ENCODE measurements at places on chromosomes 5 and 9.

DNA sequence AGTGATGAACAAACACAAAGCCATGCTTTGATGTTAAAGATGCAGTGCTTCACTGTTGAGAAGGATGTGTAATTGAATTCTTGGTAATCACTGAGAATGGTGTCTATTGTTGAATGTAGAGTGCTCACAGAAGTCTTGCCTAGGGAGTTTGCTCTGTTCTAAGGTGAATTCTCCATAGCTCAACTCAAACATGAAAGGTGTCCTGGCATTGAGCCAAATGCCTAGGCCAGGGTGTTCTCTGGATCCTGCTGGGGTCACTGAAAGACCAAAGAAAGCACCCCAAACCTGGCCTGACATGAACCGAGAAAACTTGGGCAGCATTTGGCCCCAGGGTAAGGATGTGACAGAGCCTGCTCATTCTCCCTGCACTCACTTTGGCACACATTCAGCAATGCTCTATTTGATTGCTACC, 217.3 kb downstream of the ARL15 start:
- no peak for DNase-seq

- no peak for DNase-seq
Measured at GRCh38 chr5:52767766-52768480, 19.8 kb upstream of the ITGA1 start.

- DNase-seq: no peak
Measured at GRCh38 chr5:168850683-168851082, 271.5 kb upstream of the PANK3 start.

- DNase-seq: no peak
Measured at GRCh38 chr9:2158766-2159430, 143.8 kb downstream of the SMARCA2 start.

- no peak for DNase-seq
Measured at GRCh38 chr5:105350486-105351140, 1788.0 kb upstream of the NUDT12 start.

DNA sequence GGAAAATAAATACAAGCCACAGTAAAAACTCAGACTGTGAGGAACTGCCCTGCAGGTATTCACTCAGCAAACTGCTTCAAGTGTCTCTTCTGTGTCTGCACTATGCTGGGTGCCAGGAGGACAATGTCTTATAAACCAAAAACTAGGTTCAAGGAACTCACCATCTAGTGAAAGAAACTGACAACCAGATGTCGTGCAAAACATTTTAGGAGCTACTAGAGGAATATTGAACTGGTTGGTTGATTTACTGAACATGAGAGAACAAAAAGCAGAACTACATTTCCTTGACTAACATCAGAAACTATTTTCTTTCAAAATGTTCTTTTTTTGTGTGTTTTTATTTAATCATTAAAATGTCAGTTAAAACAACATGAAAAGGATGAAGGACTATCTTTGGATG, 35.2 kb downstream of the ZNF366 start:
- DNase-seq: no peak

- DNase-seq: no peak
Measured at GRCh38 chr5:6704361-6704851, 8.8 kb upstream of the TENT4A start.

- DNase-seq: no peak
Measured at GRCh38 chr5:146137967-146138403, 32.6 kb upstream of the PLAC8L1 start.

- no peak for DNase-seq
Measured at GRCh38 chr9:109908459-109909390, 128.7 kb downstream of the PALM2AKAP2 start.

DNA sequence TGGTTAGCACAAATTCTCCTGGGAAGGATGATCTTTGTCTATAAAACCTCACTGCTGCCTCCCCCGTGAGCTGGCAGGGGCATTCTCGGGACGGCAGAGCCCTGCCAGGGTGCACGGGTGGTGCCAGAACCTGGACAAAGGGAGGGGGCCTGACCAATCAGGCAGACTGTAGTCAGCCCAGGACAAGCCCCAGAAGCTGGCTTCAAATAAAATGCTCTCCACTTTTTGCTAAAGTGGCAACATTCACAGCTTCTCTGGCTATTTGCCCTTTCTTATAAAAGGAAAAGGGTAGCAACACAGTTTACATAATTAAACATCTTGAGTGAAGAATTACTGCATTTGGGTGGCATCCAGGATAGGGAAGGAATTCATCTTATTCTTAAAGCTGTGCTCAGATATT, 14.4 kb downstream of the IL9 start:
- DNase-seq: no peak

DNA sequence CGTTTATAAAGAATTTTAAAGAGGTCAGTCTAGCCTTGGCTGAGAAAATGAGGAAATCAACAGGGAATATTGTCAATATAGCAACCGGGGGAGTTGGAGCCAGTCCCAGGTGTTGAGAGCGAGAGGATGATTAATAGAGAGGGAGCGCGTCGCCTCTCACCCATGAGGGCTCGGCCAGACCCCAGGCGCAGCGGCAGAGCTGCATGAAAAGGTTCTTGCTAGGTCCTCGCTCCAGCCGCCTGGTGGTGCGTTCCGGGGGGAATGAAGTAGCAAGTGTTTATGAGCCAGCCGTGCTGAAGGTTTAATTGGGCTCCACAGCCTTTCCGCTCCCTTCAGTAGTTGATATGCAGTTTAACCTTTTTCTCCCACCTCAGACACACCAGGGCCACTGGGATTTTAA, 167.3 kb upstream of the IRX1 start:
- no peak for DNase-seq

DNA sequence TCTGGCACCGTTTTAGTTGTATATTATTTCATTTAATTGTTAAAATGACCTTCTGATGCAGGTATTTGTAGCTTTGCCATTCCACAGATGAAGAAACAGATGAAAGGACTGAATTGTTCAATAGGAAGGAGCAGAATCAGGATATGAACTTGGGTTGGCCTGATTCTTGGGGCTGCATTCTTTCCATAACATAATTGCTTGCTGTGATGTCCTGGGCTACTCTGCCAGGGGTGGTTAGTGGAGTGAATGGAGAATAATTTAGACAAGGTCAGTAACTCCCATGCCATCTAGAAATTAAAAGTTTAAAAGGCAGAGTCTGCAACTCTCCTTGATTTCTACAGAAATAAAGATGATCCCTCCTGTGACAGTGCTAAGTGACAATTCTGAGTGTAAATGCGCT, 15.9 kb downstream of the TLR4 start:
- no peak for DNase-seq

DNA sequence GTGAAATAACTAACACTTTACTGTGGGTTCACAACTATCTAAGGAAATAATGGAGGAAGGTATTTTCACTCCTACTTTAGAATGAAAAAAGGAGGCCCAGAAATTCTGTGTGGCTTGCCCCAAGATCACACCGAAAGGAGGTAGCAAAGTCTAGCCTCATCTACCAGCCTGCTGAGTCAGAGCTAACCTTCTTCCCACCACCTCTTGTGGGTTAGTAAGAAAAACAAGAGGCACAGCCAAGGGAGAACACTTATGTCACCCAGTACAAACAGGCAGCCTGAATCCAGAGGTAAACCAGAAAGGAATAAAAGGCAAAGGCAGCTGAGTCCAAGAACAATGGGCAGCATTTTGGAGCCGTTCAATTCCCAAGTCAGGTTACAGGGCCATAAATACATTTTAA, 91.9 kb upstream of the RASEF start:
- no peak for DNase-seq

DNA sequence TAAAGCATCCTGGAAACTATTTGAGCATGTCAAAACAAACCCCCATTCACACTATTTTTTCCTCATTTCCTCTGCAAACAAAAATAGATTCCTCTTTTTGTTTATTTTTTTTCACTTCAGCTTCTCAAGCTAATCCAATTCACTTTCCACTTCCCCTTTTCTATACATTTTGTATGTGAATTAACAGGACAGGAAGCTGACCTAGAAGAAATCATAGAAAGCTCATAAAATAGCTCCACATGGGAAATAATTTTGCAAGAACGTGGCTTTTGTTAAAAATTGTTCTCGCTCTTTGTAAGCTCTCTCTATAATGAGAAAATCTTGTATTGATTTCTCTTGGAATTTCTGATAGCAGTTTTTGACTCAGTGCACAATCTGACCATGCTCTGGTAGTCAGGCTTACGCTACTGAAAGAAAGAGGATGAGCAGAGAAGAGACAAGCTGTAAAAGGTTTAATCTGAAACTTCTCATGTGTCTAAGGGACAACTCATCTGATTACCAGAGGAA, 215.8 kb downstream of the ADAMTS12 start:
- no peak for DNase-seq

DNA sequence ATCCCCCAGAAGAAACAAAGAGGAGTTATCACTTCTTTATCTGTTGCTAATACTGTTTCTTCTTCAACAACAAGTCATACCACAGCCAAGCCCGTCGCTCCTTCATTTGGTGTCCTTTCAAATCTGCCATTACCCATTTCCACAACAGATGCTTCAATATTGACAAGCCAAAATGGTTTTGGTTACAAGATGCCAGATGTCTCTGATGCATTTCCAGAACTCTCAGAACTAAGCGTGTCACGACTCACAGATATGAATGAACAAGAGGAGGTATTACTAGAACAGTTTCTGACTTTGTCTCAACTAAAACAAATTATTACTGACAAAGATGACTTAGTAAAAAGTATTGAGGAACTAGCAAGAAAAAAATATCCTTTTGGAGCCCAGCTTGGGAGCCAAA, 16.0 kb upstream of the HAND1 start:
- DNase-seq: no peak

DNA sequence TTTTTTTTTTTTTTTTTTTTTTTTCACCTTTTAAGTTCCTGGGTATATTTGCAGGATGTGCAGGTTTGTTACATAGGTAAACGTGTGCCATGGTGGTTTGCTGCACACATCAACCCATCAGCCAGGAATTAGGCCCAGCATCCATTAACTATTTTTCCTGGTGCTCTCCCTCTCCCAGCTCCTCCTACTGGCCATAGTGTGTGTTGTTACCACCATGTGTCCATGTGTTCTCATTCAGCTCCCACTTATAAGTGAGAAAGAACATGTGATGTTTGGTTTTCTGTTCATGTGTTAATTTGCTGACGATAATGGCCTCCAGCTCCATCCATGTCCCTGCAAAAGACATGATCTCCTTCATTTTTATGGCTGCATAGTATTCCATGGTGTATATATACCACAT, 350.5 kb downstream of the MAN2A1 start:
- DNase-seq: no peak

GRCh38 chr5:5619546-5619945, 197.1 kb downstream of the ICE1 start:
- no peak for DNase-seq

GRCh38 chr9:97954550-97954989, 16.6 kb upstream of the HEMGN start:
- no peak for DNase-seq

GRCh38 chr9:19116107-19116790, 11.0 kb downstream of the PLIN2 start:
- DNase-seq: no peak

DNA sequence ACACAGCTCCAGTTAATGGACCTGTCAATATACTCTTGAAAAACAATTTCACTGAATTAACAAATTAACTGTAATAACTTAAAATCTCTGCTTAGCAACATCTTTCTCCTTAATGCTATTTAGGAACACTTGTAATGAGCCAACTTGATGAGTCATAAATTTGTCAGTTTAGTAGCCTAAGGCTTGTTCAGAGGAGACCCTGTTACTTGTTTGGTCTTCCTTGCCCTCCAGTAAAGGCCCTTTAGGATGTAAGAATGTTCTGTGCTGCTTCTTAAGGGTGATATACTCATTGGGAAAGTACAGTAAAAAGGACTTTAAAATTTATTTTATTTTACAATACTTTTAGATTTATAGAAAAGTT, 11.4 kb upstream of the MATR3 start:
- no peak for DNase-seq

DNA sequence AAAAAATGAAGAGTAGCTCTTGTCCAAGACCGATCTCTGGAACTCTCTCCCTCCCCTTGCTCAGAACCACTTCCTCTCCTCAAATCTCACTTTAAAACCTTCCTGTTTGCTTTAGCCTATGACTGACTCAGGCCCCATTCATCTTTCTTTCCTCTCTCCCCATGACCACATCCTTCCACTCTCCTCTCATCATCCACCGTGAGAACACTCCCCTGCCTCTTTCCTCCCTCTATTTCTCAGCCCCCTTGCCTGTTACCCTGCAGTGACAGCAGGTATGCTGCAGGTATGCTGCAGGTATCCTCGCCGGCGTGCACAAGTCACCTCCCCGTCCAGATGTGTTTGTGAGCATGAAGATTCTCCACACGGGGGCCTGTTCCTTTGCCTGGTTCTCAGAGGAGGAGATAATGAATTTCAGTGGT, 505.3 kb downstream of the CCDC171 start:
- no peak for DNase-seq

DNA sequence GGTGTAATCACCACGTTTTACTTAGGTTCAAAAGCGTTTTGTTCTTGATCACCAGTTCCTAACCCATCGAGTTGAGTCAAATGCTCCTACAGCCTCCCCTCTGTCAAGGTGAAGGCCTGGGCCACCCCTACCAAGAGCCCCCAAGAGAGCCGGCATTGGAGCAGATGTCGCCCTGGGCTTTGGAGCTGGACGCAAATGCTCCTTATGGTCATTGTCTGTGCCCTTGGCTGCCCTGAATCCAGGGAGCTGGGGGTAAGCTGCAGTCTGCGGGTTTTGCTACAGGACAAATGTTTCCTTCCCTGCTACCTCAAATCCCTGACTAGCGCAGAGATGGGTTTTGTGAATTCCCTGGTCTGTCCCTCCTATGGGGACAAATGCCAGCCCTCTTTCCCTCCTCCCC, 4.9 kb downstream of the RNF183 start:
- no peak for DNase-seq
